ENCODE measurements at places on chromosomes 3 and 15.

- no peak for DNase-seq
These were observed 165.4 kb downstream of the CTNNB1 start for GRCh38 chr3:41364736-41365135.

GRCh38 chr3:160948273-160948672, 156.9 kb downstream of the B3GALNT1 start:
- DNase-seq, result no peak

- DNase-seq, result no peak
These were observed 470.8 kb downstream of the SOX2 start for GRCh38 chr3:182182531-182182968.

- DNase-seq, result no peak
These were observed 211.1 kb downstream of the P3H2 start for GRCh38 chr3:189909573-189909972.

GRCh38 chr3:176953106-176954060, 243.9 kb downstream of the TBL1XR1 start:
- no peak for DNase-seq

GRCh38 chr3:101848754-101849713, at the start of gene NFKBIZ:
Gene NFKBIZ, plus strand, starts transcription at chr3:101849514. Its CDS starts 115 bp downstream, at chr3:101849629.
- peak; percentile 98 for DNase-seq

GRCh38 chr3:54123003-54123775, 837 bp downstream of the CACNA2D3 start:
- DNase-seq, result peak; percentile 25

- DNase-seq, result no peak
These were observed 23.8 kb upstream of the POLG start for GRCh38 chr15:89358435-89358754.

Data from activated CD4-positive, alpha-beta T cell treated with anti-CD3 and anti-CD28 coated beads, Interleukin-2, amount 10 ng/mL, durations not matched to agents 24 days and 14 days (primary cell).